ENCODE measurements at places on chromosomes 16 and 17.

DNA sequence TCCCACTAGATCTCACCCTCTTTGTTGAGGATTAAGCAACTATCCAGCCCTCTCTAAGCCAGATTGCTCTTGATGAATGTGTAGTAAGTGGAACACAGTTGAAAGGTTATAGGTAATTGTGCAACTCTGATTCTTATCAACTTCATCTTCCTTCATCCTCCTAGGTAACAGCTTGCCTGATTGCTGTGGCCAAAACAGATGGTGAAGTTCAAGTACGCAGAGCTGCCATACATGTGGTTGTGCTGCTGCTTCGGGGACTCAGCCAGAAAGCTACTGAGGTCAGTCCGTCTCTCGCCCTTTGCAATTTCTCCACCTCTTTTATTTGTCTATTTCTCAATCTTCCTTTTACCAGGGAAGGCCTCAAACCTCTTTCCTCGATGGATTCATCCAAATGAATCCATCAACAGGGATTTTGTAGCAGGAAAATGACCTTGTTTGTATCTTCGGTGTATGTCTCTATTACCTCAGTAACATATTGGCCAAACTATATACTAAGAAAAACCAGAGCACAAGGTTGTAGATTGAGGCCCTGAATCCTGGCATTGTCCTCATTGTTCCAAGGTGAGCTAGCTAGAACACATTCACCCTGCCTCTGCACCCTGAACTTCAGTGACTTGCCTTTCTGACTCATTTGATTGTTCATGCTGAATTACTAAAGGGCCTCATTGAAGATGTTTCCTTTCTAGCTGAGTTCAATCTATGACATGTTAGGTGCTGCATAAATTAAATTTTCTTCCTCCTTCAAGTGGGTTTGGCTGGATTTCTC is 65.1 kb upstream of the HAS3 start:
- DNase-seq: no peak

GRCh38 chr17:21379080-21379711 is 3.0 kb downstream of the KCNJ12 start:
- no peak for DNase-seq

GRCh38 chr17:36752096-36752888 is 150.9 kb downstream of the MRM1 start:
- no peak for DNase-seq

DNA sequence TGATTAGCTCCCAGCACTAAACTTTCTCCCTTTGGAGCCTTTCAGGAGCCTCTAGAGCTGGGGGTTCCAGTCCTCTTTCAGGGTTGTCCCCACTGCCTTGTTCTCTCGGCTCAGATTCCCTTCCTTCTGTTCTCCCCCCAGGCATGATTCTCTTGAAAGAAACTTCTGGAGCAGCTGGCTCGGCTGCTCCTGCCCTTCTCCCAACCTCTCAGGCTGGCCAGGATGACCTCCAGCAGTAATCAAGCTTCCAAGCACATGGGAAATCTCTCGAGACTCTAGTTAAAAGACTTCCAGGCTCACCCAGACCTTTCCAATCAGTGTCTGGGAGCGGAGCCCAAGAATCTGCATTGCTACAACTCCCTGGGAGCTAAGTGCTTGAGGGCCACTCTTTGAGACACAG is 3.6 kb downstream of the SDK2 start:
- no peak for DNase-seq

DNA sequence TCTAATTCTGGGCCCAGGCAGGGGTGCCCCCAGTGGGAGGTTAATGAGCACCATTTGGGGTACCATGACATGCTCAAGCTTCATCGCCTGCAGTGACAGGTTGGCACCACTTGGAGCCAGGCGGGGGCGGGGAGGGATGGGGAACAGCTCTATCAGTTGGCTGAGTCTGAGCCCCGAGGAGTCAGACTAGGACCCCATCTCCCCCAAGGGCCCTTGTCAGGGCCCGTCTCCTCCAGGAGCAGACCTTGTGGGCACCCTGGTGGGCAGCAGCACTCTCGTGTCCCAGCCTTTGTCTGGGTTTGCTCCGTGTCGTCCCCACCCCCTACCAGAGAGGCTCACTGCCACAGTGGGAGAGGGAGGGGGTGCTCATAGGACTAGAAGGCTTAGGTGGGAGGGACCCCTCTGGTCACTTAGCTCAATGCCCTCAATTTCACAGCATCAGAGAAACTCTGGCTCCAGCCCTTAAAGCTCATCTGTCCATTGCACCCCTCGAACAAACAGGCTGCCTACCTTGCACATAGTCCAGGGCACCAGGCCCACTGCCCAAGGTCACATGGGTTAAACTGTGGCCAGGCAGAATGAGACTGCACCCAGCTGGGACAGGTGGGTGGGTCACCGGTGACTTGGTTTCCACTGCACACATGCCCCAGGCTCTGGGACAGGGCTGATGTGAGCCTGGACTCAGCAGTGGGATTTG is 4.1 kb downstream of the PPP1R9B start:
- DNase-seq: no peak

- peak; percentile 53 for DNase-seq
Observed at GRCh38 chr16:30585022-30585399, 486 bp downstream of the ZNF785 start.

GRCh38 chr16:83929811-83930555 is 23.1 kb upstream of the OSGIN1 start:
- DNase-seq: no peak

DNA sequence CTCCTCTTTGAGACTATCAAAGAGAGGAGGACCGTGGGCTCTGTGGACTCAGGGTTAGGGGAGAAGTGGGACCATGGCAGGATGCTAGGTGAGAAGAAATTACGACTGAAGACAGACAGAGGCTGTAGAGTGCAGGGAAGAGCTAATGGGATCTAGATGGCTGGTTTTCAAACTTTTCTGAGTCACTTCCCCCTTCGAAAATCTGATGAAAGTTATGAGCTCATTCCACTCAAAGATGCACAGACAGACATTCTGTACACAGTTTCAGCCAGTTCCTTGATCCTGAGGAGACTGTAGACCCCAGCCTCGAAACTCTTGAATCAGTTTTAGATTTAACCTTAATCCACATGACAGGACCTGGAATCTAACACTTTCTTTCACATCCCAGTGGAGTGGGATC is 40.7 kb downstream of the RGS9 start:
- DNase-seq: no peak

DNA sequence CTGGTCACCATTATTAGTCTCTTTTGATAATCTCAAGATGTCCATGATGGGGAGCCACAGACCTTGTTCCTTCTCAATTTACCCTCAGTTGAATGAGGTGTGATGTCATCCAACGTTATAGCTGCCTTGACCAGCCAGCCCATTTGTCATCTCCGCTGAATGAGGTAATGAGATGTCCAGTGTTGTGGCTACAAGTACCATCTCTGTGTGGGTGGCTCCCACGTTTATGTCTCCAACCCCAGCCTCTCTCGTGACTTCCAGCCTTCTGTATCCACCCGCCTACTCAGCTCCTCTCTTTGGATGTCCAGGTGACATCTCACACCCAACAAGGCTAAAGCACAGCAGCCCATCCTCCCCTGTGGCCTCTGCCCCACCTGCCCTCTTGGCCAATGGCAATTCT is 18.2 kb downstream of the DNAH17 start:
- DNase-seq: no peak

- DNase-seq: no peak
Observed at GRCh38 chr17:68584581-68585303, 16.4 kb downstream of the FAM20A start.

GRCh38 chr17:61926826-61927207 is 965 bp downstream of the INTS2 start:
- no peak for DNase-seq

GRCh38 chr16:49858200-49859124 is 2.5 kb upstream of the ZNF423 start:
- DNase-seq: peak; percentile 65

DNA sequence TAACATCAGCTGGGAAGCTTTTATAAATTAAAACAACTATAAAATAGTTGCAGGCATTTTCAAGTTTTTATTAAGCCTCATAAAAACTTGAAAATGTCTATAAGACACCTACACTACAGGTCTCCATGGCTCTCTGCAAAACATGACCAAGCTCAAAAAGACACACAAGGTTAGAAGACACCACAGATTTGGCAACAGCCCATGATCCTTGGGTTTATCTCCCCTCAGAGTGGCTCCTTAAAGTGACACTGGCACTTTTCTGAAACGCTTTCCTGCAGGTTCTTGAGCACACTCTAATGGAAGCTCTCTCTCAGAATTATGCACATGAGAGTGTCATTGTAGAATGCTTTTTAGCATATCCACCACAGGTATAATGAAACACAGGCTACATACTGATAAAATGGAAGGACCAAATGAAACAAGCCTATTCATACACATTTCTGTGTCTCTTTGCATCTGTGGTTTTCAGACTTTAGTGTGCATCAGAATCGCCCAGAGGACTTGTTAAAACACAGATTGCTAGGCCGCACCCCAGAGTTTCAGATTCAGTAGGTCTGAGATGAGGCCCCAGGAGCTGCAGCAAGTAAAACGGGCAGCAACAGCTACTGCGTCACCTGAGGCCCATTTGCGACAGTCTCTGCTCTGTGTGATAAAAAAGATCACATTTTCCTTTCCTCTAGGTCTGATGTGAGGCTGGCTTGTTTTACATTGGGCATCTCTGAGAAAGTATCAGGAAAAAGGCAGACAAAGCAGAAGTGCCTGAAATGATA is 75.0 kb upstream of the WSB1 start:
- DNase-seq: peak; percentile 45

DNA sequence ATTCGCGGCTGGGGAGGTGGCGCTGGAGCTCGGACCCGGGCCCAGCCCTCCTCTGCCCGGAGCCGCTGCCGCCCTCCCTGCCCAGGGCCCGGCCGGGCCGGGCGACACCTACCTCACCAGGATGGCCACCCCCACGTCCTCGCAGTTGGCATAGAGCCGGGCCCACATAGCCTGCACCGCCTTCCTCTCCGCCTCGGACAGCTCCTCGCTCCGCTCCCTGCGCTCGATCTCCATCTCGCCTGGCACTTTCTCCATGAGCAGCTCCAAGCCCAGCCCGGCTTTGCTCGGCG is 276 bp downstream of the CYGB start:
- no peak for DNase-seq

- peak; percentile 72 for DNase-seq
Observed at GRCh38 chr17:35046740-35047283, 16.7 kb downstream of the RFFL start.

- no peak for DNase-seq
Observed at GRCh38 chr17:73316919-73317505, 5.2 kb upstream of the CDC42EP4 start.

GRCh38 chr17:21548236-21548635 is 144.1 kb upstream of the KCNJ18 start:
- DNase-seq: no peak

DNA sequence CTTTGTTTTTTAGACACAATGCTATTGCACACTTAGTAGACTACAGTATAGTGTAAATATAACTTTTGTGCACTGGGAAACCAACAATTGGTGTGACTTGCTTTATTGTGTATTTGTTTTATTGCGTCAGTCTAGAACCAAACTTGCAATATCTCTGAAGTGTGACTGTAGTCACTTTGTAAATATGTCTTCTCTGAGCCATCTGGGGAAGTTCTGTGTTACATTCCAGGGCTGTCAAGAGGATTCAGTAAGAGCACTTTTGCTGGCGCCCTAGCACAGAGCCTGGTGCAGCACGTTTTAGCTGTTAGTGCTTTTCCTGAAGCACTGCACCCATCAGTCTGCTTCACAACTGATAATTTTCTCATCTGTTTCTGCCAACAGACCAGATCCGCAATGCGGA is 73.2 kb downstream of the NT5M start:
- no peak for DNase-seq

DNA sequence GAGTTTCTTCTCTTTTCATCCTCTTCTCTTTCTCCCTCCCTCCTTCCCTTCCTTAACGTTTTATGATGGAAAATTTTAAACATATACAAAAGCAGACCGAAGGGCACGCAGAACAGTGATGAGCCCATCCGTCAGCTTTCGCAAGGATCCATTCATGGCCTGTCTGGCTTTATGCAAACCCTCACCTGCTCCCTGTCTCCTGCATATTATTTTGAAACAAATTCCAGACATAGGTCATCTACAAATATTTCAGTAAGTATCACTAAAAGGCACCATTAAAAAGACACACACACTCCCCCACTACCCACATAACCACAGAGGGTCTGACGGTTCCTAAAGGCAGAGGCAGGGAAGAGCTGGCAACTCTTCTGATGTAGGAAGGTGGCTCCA is 235.0 kb downstream of the NTN1 start:
- no peak for DNase-seq

GRCh38 chr17:73863761-73864535 is 219.7 kb upstream of the SDK2 start:
- no peak for DNase-seq

DNA sequence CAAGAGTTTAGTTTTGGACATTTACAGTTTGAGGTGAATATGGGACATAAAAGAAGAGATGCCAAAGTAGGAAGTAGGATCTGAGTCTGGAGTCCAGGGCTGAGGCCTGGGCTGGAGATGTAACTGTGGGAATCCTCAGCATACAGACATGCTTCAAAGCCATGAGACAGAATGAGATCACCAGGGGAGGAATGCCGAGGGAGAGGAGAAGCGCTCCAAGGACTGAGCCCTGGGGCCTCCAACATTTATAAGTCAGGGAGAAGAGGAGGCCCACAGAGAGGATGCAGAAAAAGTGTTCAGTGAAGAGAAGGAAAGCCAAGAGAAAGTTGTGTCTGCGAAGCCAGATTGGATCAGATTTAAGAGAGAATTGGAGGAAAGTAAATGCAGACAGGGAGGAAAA is 277.5 kb upstream of the MYOCD start:
- DNase-seq: no peak

GRCh38 chr17:39462631-39463375 is 1.5 kb downstream of the CDK12 start:
- no peak for DNase-seq

- DNase-seq: no peak
Observed at GRCh38 chr16:3573146-3573815, 3.9 kb downstream of the NLRC3 start.

DNA sequence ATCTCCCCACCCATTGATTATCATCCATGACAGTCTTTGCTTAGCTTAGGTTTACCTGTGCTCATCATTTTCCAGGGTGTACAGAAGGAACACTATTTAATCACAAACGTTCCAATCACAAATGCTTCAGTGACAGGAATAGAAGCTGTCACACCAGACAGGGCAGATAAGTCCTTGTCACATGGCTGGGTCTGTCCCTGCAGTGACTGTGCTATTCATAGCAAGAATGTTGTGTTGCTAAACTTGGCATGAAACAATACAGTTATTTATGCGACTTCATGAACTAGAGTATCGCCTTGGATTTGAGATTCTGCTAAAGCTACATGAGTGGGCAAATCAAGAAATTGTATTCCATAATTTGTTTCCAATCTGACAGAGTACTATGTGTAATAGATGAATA is 108.4 kb downstream of the CDH13 start:
- DNase-seq: no peak
